ENCODE measurements at places on chromosomes 16 and 17.

DNA sequence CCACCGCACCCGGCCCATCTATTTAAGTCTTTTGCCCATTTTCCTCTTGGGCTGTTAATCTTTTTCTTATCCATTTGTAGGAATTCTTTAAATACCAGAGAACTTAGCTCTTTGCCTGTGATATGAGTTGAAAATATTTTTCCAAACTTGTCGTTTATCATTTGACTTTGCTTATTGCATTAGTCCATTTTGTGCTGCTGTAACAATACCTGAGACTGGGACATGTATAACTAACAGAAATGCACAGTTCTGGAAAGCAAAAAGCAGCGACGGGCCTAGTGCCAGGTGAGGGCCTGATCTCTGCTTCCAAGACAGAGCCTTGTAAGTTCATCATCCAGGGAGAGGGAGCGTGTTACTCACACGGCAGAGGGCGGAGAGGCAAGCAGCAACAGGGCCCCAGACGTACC lies 25.6 kb upstream of the BHLHA9 start:
- no peak for DNase-seq

DNA sequence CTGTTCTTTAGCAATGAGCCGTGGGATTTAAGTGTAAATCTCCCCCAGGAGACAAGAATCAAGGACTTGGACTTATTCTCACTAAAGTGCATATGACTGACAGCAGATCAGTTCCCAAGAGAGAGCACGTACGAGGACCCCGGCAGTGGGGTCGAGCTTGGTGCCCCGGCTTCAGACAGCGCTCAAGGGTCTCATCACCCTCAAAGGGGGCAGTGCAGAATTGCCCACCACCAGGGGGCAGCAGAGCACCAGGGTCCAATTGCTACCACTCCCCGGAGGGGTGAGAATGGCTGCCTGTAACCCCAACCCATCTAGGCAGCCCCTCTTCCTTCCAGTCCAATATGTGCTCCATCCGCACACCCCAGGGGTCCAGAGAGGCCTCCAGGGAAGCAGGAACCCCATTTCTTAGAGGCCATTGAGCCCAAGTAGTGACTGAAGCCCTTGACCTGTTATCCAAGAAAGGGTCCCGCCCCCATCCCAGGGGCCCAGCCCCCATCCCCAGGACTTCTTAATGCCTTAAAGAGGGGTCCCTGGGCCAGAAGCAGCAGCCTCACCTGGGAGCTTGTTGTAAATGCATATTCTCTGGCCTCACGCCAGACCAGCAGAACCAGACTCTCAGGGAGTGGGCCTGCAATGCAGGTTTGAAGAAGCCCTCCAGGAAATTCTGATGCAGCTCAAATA lies 86.1 kb downstream of the ZDHHC7 start:
- DNase-seq, result peak; percentile 52

- DNase-seq, result peak; percentile 32
These were observed 3.5 kb upstream of the LCMT1 start for GRCh38 chr16:25108054-25108453.

- DNase-seq, result no peak
These were observed 14.9 kb downstream of the IRF8 start for GRCh38 chr16:85913688-85914422.

DNA sequence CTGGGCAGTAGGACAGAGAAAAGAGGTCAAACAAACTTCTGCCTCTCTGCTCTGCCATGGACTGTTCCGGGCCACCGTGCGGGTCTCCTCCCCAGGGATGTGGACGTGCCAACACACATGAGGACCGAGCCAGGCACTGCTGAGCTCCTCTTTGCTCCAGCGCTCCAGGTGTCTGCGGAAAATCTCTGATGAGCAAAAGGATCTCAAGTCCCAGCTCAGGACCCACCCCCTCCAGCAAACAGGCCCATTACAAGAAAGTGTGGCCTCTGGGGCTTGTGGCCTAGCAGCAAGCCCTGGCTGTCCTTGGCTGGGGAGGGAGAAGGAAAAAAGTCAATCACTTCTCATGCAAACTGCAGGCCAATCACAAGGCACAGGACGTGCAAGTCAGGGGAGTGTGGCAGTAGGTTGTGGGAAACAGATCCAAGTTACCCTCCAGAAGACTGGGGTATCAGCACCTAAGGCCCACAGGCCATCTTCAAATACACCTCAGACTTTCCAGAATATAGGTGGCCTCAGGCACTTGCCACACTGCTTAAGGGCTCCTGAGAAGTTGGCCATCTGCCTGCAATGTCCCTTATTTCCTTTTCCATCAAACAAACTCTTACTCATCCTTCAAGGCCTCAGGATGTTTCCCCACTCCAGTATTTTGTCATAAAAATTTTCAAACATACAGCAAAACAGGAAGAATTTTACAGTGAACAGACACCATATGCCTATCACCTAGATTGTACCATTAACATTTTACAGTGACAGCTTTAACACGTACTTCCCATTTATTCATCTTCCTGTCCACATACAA lies 36.0 kb upstream of the SREBF1 start:
- no peak for DNase-seq

DNA sequence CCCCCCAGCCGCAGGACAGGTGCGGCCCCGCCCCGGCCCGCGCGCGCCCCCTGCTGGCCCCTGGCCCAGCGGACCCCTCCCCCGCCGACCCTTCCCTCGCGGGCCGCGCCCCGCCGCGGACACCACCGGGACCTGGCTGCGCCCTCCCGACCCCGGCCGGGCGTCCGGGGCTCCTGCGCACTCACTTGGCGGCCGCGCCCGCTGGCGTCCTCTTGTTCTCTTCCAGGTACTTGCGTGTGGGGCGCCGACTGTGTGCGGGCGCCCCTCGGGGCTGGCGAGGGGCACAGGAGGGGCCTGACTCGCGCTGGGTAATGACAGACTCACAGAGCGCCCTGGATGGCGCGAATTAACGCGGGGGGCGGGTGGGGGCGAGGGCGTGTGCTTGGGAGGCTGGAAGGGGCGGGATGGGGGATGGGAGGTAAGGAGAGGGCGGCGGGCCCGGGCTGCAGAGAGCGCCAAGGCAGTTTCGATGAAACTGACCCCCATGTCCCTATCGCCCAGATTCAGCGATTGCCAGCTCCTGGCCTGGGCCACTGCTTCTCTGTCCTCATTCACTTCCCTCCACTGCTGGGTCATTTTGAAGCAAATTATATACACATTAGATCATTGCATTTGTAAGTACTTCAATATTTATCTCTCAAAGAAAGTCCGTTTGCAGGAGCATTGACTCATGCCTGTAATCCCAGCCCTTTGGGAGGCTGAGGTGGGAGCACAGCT lies 445 bp upstream of the DBNDD1 start:
- DNase-seq, result peak; percentile 44

GRCh38 chr16:23668225-23668624 lies 10.5 kb upstream of the PLK1 start:
- no peak for DNase-seq

GRCh38 chr17:28381141-28381825 lies 9.8 kb downstream of the SARM1 start:
- no peak for DNase-seq

DNA sequence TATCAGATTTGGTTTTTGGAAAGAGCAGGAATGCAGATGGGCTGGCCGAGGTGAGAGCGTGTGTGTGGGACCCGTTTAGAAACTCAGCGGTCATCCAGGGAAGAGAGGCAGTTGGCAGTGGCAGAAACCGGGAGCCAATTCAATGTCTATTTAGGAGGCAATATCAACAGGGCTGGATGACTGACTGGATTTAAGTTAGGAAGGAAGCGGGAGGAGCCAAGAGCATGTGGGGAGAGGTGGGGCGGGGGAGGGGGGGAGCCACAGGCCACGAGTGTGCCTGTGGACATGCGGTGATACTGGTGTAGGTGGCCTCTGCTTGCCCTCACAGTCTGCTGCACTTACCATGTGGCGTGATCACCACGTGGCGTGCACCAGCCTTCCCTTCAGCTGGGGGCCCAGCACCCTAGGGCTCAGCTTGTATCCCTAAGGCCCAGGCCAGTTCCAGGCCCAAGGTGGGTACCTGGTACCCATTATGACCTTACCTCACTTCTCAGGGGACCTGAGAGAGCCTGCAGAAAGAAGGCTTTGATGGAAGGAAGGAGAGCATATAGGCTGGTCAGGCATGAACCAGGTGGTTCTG lies 10.8 kb upstream of the TPPP3 start:
- DNase-seq, result no peak

DNA sequence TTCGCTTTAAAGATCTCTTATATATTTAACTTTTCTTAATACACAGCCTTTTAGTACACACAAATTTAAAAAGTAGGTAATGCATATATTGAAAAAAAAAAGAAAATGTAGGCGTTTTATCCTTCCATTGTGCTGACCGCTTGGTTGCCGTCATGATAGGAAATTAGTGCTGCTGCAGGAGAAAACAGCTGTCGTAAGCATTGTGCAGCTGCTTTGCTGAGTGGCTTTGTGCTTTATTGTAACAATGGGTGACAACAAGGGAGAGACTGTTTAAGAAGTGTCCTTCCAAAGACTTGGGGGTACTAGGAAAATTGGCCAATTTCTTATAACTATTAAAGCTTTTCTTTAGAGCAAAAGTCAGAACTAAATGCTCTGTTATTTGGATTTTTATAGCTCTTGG lies 5.0 kb downstream of the HERPUD1 start:
- DNase-seq, result no peak

GRCh38 chr16:4212934-4213296 lies 29.0 kb downstream of the SRL start:
- DNase-seq, result no peak

DNA sequence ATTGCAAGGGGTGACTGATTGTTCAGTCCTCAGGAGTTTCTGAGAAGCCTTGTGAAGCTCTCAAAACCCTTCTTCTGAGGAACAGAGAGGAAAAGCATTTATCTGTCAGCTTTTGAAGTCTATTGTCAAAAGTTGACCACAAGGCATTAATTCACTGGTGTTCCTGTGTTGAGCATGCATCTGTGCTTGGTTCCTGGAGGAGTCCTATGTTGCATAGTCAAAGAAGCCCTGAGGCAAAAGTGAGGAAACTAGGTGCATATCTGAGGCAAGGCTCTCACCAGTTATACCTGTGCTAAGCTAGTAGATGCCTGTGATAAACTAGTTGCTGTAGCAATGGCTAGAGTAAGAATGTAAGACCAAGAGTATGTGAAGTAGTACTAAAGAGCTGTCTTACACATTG lies 1.8 kb upstream of the HEATR6 start:
- no peak for DNase-seq

DNA sequence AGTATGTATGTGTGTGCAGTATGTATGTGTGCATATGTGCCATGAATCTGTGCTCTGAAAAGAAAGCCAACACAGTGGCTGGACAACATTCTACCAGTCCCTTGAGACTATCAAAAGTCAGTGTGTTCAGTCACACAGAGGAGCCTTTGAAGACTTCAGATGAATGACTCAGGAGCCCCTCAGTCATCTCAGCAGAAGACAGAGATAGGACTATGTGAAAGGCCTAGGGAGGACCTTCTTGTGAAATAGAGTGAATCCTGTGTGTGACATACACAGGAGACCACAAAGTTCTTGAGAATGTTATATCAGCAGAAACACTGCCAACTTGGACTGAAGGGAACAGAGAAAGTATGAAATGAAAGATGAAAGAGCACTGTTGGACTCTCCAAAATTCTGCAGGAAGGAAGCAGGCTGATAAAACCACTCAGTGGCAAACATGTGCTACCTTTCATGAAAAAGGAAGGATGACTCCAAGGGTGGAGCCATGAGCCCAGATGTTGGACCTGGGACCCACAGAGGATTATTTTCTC lies 108.4 kb downstream of the METRNL start:
- no peak for DNase-seq

GRCh38 chr17:44348234-44348987 lies 3.3 kb downstream of the GRN start:
- DNase-seq, result no peak

DNA sequence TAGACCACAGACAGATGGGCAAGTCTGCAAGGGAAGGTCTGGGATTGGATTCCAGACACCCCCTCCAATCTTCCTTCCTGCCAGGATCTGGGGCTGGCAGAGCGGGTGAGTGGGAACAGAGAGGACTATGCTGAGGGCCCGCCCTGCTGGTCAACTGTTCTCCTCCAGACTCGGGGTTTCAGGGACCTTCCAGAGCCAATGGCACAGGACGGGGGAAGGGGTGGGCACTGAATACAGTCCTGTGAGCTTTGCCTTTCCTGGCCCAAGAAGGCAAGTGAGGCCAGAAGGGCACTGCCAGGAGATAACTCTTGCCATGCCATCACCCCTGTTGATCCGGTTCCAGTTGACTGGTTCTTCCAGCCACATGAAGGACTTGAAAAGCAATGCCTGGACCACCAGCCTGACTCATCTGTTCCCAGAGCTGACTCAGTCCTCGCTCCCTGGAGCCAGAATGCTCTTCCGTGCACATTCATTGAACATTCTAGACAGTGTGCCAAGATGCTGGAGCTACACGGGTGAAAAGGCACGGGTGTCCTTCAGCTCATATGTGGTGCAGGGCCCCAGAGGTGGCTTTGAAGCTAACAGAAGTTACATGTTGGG lies 533 bp upstream of the MEFV start:
- no peak for DNase-seq

DNA sequence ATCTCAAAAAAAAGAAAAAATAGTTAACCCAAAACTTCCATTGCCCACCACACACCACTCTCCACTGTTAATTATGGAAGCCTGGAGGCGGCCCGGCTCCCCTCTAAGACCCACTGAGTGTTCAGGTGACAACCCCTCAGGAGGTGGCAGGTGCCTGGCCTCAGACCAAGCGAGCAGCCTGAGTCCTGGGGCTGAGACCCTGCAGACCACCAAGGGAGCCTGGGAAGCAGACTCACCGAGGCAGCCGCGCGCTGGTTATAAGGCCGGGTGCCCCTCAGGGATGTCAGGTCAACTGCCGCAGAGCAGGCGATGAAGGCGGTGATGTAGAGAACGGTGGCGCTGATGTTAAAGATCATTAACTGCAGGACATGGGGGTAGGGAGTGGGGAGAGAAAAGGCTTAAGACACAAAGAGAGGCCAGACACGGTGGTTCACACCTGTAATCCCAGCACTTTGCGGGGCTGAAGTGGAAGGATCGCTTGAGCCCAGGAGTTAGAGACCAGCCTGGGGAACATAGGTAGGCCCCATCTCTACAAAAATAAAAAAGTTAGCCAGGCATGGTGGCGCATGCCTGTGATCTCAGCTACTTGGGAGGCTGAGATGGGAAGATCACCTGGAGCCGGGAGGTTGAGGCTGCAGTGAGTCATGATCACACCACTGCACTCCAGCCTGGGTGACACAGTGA lies 13.3 kb downstream of the ARL2BP start:
- no peak for DNase-seq

GRCh38 chr16:48366165-48367093 lies 18.8 kb downstream of the SIAH1 start:
- DNase-seq, result peak; percentile 18

DNA sequence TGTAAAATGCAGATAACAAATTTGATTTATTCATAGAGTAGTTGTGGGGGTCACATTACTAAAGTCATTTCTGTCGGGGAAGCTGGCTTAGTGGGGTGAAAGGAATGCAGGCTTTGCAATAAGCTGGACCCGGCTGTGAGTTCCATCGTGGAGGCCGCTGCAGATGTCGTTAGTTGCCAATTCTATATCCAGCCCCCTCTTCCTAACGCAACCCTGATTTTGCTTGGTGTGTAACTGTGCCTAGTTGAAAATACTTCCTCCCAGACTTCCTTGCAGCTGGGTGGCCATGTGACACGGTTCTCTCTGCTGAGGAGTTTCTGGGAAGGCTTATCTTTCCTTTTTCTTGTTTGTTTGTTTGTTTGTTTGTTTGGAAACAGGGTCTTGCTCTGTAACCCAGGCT lies 4.5 kb downstream of the MFSD6L start:
- no peak for DNase-seq

- DNase-seq, result no peak
These were observed 56.2 kb downstream of the RPH3AL start for GRCh38 chr17:296379-296778.

- DNase-seq, result no peak
These were observed 1.5 kb upstream of the ALDH3A2 start for GRCh38 chr17:19646788-19647696.
